Panc1 (cell line): ENCODE measurements at places on chromosomes 3 and 15.

GRCh38 chr3:57227930-57228751 is 612 bp downstream of the APPL1 start:
- DNase-seq: no peak

DNA sequence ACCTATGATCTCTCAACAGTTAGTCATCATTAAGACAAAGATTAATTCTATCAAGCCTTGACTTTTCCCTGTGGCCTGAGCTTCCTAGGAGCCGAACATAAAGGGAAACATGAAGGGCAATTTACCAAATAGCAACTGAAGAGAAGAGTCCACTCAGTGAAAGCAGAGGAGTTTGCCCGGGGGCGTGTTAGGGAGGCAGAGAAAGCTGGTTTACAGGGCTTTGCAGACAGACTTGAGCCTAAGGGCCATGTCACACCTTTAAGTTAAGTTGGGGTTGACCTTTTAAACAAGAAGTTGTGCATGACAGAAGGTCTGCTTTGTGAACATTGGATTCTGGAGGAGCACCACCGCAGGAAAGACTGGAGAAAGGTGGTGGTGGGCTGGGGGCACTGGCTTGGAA is 701.8 kb upstream of the CFAP20DC start:
- DNase-seq: no peak

DNA sequence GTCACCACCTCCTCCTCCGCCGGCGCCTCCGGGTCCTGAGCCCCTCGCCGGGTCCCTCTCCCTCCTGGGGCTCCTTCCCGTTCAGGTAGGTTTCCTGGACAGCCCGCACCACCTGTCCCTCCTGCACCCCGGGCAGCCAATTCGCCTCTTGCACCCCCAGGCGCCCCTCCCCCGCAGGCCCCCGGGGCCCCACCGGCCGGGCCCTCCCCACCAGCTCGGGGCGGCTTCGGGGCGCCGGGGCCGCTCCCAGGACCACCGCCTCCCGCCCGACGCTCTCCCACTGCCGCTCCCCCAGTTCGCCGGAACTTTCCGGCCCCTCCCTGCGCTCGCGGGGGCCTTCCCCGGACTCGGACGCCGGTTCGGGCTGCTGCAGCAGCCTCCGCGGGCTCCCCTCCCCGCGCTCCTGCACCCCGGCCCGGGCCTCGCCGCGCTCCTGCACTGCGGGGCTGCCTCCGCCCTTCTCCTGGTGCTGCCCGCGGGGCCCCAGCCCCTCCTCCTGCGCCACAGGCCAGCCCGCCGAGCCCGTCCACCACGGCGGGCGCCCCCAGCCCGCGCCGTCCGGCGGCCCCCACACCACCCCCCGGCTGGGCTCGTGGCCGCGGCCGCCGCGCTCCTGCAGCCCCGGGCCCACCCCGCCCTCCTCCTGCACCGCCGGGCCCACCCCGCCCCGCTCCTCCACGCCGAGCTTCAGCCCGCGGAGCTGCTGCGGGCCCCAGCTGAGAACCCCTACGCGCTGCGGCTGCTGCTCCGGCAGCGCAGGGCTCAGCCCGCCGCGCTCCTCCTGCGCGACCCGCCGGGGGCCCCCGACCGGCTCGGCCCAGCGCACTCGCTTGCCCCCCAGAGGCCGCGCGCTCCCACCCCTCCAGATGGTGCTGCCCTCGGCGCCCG is 587 bp upstream of the TNK2 start:
- no peak for DNase-seq

DNA sequence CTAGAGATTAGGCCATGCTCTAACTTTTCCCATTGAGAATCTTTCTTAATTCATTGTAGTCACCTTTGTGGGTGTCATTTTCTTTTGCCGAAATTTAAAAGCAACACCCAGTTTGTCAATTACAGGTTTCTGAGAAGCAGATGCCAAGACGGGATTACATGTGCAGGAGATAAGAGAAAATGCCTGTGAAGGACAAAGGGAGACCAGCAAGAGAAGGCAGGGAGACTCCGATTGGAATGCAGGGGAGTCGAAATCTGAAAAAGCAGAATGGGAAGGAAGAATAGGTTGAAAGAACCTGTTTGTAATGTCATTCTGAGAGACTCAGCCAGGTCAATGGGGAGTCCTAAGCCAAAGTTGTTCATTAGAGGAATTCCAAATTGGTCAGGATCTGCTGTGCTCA is 3.6 kb upstream of the DPH6 start:
- no peak for DNase-seq

DNA sequence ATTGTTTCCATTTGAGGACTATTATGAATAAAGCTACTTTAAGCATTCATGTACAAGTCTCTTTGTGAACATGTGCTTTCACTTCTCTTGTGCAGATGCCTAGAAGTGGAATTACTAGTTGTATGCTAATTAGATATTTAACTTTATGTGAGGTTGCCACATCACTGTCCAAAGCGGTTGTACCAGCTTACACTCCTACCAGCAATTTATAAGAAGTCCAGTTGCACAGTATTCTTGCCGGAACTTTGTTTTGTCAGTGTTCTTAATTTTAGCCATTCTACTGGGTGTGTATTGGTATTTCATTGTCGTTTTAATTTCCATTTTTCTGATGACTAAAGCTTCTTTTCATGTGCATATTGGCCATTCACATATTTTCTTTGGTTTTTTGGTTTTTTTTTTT is 29.1 kb downstream of the SEMA3G start:
- no peak for DNase-seq

- no peak for DNase-seq
Measured at GRCh38 chr3:183762304-183762703, 63.1 kb downstream of the MAP6D1 start.

- DNase-seq: no peak
Measured at GRCh38 chr15:87326269-87326668, 930.3 kb downstream of the NTRK3 start.

GRCh38 chr15:75570126-75570845 is 8.8 kb downstream of the PTPN9 start:
- DNase-seq: no peak

- no peak for DNase-seq
Measured at GRCh38 chr15:25711691-25712090, 151.4 kb downstream of the ATP10A start.

DNA sequence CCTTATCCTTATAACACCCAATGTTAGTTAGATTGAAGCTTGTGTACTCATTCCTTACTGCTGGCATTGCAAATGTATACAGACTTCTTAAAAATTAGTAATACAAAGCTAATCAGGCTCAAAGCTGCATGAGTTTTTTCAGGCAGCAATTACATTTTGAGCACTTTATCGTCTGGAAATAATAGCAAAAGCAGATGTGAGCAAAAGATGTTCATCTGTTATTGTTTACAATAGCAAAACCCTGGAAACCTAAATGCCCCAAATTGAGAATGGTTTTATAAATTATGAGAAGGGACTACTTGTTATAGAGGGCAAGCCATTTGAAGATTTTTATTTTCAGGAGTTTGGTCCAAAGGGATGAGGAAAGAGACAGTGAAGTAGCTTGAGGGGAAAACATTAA is 126.4 kb downstream of the GADL1 start:
- no peak for DNase-seq

DNA sequence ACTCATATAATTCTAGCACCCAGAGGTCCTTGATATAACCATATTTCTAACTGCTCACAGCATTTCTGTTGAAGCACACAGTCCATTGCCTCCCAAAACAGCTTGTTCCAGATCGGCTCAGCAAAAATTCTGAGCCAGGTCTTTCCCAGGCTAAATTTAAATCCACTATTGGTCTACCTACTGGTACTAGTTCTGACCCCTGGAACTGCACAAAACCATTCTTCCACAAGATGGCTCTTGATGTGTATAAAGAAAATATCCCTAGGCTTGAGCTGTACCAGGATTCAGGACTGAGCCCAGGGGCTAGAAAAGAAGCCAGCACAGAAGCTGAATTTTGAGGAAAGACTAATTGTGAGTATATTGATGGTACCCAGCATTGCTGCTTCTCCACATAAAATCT is 75.4 kb upstream of the ABHD17C start:
- DNase-seq: no peak

GRCh38 chr3:72488738-72489035 is 359.6 kb downstream of the SHQ1 start:
- no peak for DNase-seq

GRCh38 chr3:149604125-149604875 is 53.5 kb downstream of the WWTR1 start:
- DNase-seq: no peak

- DNase-seq: no peak
Measured at GRCh38 chr3:85355572-85355971, 396.8 kb downstream of the CADM2 start.

DNA sequence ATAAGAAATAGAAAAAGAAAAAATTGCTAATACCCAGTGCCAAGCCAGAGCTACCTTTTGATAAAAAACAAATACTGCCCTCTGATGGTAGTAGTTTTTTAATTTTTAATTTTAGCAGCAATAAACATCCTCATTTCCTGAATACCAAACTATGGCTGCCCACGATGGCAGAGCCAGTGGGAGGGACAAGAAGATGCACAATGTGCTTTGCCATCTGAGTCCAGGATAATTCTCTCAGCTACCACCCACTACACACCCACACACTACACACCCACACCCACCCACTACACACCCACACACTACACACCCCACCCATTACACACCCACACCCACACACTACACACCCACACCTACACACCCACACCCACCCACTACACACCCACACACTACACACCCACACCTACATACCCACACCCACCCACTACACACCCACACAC is 17.8 kb downstream of the CEP19 start:
- DNase-seq: no peak

DNA sequence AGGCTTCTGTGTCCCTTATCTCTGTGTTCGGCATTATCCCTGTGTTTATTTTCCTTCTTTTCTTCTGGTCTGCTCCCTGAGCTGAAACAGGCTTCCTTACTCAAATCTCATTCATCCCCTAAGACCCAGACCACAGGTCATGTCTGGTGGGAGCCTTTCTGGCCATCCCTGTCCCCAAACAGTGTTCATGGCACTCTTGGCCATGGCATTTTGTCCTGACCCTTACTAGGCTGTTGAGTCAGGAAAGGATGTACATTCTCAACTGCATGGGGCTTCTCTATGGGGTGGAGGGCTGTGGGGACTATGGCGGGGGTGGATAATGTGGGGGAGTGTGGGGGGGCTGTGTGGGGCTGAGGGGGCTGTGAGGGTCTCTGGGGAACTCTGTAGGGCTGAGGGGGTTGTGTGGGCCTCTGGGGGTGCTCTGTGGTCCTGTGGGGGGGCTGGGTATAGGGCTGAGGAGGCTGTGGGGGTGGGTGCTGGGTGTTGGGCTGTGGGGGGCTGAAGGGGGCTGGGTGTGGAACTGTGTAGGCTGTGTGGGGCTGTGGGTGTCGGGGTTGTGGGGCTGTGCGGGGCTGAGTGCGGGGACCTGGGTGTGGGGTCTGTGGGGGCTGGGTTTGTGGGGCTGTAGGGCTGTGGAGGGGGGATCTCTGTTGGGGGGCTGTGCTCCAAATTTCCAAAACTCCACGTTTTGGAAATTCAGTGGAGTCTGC is 64.3 kb downstream of the KLF13 start:
- DNase-seq: no peak

DNA sequence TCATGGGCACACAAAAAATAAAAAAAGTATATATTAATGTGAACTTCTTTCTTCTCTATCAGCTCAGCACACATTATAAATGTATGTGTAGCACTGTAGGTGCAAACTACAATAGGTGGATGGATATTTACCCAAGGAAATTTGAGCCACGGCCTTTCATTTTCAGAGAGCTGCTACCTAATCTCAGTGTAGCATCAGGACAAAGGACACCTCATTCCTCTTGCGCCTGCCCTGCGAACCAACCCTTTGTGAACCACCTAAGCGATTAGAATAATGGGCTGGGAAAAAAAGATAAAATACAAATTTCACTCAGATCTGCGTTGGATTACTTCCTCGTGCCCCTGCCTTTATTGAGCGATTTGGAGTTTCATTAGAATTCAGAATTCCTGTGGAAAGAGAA is 263.2 kb downstream of the NR2F2 start:
- no peak for DNase-seq

DNA sequence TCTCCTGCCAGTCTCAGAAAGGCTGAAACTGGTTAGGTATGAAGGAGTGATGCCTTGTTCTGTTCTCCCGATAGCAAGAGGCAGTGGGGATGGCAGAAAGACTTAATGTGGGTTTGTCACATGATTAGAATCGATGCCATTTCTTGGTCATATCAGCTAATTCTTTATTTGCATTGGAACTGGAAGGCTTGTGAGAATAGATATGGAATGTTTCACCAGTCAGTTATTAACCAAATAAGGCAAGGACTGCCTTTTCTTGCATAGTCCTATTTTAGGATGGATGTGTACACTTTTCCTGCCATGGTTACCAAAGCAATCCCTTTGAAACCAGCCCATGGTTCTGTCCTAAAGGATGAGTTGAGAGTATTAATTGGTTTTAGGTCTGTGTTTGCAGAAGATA is 33.7 kb downstream of the FILIP1L start:
- DNase-seq: no peak

GRCh38 chr15:65326818-65327217 is 22.3 kb downstream of the RNU5B-1 start:
- DNase-seq: no peak

DNA sequence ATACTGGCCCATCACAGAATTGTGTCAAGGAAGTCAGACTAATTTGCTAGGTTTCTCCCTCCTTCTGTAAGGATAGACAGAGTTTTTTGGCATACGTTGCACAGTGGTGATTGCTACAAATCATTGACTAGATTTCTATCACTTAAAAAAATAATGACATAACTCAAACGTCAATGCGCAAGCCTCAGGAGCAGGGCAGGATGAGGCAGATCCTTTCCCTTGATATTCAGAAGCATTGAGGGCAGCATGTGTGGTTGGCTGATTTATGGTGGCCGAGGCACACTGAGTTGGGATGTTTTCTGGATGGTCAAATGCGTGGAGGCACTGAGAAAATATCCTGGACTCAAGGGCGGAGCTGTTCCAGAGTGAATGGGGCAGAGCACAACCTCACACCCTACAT is 14.4 kb downstream of the THSD4 start:
- no peak for DNase-seq

GRCh38 chr3:54857343-54857742 is 70.5 kb downstream of the LRTM1 start:
- DNase-seq: no peak

- no peak for DNase-seq
Measured at GRCh38 chr3:189771842-189772450, 140.8 kb downstream of the TP63 start.

DNA sequence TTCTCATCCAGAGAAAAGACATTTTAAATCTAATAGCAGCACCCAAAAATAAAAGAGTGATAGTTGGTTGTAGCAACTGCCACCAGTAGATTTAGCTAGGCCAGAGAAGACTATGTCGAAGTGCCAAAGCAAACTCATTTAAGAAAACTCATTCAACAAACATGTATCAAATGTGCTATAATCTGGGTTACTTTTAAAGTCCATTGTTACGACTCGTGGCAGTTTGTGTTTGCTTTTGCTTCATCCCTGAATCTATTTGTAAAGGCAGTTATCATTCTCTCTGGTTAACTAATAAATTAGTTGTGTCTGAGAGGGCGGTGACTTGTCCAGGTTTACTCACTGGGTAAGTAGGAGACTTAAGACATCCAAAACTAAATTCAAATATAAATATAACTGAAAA is 159.4 kb downstream of the ZIC4 start:
- no peak for DNase-seq

GRCh38 chr15:63332367-63333124 is 49.1 kb downstream of the CA12 start:
- DNase-seq: peak; percentile 54
